ENCODE measurements at places on chromosomes 4 and X.
A peak's percentile ranks its signal among the peaks of the same experiment; 100 is the strongest.

DNA sequence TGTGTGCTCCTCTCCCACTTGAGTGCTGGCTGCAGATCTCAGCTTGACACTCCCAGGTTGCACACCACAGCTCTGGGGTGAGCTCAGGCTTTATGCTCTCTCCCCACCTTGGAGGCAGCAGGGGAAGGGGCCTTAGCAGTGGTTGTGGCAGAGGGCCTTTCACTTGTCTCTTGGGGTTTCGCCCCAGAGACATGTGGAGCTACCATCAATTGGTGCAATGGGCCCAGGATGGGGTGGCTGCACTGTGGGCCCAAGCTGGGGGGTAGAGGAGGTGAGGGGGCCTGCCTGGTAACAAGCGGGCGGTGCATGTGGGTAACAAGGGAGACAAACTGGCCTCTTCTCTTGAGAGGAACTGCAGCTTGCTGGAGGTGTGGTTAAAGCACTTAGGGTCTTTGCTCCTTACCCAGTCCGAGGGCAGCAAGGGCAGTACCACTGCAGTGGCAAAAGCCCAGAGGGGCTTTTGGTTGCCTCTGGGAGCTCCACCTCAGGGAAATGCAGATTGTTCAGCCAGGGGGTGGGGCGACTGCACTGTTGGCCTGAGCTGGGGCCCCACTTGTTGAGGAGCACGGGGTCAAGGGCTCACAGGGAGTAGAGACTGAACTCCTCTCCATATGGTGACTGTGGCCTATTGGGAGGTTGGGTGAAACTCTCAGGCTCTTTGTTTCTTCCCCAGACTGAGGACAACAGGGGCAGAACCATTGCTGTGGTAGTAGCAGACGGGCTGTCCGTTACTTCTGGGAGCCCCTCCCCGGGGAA, 30.5 kb upstream of the OR13H1 start:
- DNase-seq, result no peak

DNA sequence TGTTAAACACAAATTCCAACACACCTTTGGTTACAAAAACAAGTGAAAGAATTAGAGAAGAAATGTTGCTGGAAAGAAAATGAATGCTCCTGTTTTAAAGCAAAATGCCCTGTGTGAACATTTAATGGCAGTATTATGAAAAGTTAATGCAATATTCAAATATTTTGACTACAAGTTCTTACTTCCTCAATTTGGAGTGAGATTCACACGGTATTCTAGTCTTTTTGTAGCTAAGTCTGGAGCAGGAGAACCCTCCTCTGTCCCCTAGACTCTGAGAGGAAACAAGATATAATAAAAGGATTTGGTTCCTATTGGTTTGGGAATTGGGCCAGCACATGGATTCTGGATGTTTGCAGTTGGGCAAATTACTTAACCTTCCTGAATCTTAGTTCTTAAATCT, 12.7 kb downstream of the MAD2L1 start:
- DNase-seq, result no peak

DNA sequence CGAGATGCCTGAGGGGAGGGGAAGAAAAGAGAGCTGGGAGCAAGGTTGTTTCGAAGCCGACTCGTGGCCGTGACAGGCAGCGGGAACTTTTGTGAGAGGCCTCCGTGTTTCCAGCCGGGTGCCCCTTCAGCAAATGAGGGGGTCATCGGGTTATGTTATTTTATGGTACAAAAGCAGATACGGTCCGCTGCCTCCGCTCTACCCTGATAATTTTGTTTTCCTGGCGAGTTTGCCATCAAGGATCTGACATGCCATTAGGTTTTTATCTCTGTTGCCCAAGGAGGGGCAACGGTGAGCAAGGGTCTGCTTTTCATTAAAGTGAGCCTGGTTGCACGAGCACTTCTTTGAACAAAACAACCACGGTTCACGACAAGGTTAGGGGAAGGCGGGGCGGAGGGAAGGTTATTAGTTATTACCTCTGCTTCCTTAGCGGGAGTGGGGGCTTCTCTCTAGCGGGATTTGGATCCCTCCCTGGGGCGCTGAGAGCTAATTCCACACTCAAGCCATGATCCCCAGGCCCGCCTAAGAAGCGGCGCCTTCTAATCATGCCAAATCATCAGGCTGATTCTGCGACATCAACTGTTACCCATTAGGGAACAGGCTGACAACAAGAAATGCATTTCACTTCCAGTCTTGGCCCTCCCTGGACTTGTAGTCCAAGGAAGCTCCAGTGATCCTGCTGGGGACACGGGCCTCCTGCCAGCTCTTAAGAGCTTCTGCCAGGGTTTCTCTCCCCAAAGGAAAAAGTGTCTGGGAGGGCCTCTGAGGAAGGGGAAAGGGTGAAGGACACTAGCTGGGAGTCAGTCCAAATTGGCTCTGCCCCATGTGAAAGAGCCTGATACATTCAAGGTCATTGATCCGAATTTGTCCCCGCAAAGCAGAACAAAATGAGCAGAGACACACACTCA, 617.7 kb downstream of the MID1IP1 start:
- no peak for DNase-seq

DNA sequence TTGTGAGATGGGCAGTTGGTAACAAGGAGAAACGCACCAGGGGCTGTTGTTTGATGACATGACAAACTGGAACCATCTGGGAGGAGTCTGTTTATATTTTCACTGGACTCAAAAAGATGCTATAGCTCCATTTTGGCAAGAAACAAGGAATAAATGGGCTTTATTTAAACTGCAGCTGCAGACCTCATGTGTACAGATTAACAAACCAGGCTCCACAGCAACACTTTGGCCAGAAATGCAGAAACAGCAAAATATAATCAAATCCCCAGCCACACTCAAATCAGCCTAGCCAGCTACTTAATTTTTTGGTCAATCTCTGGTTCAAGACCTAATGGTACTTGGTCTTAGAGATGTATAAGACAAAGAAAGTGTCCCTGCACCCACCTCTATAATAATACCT, 52.7 kb downstream of the ASB9 start:
- DNase-seq, result no peak

DNA sequence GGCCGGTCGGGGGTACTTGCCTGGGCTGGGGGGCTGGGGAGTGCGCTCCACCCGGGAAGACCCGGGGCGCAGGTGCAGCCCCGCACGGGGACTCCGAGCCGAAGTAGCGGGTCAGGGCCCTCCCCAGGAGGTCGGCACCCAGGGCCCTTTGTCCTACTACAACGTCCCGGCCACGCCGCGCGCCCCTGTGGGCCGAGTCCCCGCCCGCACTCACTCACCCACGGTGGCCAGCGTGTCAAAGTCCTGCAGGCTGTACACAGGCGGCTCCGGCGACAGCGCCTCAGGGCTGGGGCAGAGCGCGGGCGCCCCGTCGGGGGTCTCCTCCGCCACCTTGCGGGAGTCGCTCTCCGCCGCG, 602 bp downstream of the PRKX start:
- DNase-seq, result no peak

- peak; percentile 57 for DNase-seq
Measured at GRCh38 chr4:88320780-88321373, 36.5 kb upstream of the PPM1K start.

GRCh38 chr4:98117363-98117762, 25.9 kb downstream of the STPG2 start:
- DNase-seq, result no peak

- no peak for DNase-seq
Measured at GRCh38 chrX:74426071-74426470, 4.8 kb downstream of the SLC16A2 start.

DNA sequence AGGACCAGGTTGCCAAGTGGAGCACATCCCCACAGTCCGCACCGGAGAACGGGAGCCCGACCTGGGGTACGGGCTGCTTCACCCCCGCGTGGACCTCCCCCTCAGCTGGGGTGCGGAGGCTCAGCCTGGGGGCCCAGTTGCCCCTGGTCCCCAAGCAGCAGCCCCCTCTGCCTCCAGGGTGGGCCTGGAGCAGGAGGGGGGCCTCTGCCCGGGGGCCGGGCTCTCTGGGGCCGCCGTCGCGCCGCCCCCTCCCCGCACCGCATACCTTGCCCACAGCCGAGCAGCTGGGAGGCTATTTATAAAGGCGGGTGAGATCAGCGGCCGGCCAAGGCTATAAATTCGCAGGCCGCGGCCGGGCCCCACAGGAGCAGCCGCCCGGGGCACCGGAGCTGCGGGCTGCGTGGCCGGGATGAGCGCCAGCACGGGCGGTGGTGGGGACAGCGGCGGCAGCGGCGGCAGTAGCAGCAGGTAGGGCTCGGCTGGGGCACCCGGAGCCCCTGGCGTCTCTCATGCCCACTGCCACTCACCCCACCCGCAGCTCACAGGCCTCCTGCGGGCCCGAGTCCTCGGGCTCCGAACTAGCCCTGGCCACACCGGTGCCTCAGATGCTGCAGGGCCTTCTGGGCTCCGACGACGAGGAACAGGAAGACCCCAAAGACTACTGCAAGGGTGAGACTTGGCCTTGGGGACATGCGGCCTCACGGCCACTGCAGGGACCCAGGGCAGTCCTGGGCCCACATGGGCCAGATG, at the start of gene SRPK3:
TSS of gene SRPK3 (plus strand) at position 364 of the 750 bp plus-strand sequence. CDS start at position 410, 46 bp downstream.
- no peak for DNase-seq

- DNase-seq, result no peak
Measured at GRCh38 chr4:155745984-155746383, 12.8 kb upstream of the GUCY1B1 start.

- DNase-seq, result no peak
Measured at GRCh38 chr4:46249516-46249915, 125.7 kb upstream of the GABRG1 start.

DNA sequence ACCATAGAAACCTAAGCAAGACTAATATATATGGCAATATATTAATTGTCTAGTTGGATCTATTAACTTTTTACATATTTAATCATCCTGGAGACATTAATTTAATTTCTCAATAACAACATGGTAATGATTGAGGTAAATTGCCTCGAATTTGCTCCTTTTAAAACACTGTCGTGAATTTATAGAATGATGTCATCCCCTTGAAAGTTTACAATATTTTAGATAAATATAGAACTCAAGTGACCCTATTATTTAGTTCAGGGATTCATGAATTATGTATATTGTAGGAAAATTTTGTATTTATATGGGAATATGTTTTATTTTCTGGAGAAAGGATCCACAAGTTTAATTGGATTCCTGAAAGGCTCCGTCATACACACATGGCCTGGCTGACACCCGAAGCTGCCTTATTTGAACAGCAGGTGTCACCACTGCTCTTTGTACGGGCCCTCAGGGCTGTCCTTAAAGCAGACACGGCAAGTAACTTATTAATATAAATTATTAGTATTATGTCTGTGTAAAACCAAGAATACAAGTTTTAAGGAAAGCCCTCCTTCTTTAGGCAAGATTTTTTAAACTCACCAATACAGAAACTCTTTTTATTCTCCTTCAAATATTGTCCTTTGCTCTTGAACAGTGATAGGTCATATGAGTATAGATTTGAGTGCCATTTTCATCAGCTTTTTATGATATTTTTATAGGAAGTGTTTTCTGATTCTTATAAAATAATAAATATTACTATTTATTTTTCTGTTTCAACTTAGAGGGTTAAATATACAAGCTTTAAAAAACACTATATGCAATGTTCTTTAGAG, 1.9 kb upstream of the PLRG1 start:
- no peak for DNase-seq

DNA sequence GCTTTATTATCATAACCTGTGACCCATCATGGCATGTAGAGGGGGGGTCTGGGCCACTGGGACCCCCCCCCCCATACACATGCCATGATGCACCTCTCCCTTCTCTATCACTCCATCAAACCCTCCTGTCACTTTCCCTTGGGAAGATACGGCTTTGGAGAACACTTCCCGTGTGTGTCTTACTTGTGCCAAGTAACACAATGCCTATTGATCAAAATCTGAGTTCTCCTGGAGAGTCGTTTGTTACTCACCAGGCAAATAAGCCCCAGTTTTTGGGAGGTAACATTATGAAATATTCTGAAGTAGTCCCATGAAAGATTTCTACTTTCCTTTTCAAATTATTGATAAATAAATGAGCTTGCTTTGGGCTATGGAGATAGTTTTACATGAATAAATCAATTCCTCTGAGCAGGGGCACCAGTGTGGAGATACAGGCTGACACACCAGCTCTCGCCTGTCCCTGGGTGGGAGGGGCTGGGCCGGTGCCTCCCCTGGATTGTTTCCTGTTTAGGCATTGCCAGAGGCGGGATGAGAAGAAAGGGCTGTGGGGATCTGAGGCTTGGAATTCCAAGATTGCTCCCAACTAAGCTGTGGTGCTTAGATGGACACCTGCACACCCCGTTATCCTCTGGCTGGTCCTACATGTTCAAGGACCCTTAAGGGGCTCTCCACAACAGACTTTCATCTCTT, 63.2 kb upstream of the WWC2 start:
- no peak for DNase-seq

- no peak for DNase-seq
Measured at GRCh38 chr4:86544310-86544966, 49.7 kb upstream of the PTPN13 start.

DNA sequence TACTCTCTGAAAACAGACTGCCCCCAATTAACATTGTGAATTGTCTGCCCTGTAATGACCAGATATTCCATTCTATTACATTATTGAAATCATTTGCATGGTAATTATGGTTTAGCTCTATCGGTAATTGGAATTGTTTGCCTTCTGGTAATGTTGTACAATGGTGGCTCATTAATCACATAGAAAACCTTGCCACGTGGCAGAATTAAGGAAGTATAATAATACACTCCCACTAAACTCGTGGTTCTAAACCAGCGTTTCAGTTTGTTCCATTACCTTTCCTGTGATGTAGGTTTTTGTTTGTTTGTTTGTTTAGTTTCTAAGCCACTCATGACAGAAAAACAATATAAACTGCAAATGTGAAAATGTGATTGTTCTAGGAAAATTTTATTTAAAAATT, 45.1 kb upstream of the TAPT1 start:
- no peak for DNase-seq

DNA sequence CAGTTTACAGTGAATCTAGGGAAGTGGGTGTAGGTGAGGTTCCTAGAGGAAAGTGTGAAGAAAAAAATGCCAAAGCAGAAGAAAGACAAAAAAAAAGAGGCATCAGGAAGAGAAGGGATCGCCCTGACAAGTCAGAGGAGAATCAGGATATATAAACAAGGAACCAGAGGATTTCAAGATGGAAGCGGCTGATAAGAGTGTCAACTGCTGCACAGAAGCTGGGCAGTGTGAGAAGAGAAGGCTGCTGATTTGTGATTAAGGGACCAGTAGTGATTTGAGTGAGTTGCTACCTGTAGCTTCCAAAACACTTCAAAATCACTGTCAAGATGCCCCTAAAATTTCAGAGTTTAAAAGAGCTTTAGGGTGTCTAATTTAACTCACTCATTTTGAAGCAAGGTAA, 258.2 kb downstream of the PPP3CA start:
- no peak for DNase-seq

- no peak for DNase-seq
Measured at GRCh38 chr4:74893171-74893570, 39.7 kb upstream of the PARM1 start.

GRCh38 chrX:12223650-12224049, 85.4 kb downstream of the FRMPD4 start:
- no peak for DNase-seq

DNA sequence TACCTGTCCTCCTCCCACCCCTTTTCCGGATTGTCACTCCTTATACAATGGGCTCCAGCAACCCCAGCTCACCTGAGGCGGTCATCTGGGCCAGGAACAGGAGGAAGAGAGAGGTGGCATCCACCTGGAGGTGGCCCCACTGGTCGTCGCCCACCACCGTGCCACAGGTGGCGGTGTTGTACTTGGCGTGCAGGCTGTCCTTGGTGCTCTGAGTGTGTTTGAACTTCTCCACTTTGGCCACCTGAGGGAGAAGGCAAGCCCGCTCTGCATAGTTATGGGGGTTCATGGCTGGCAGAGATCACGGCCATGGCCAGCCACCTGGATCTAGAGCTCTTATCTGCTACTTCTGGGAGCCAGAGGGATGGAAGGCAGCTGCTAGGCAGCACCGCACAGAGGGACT, 32.9 kb downstream of the PHKA2 start:
- no peak for DNase-seq

All from KG1 (cell line).